Esophagus muscularis mucosa (tissue), 4 donors: ENCODE measurements at places on chromosomes 12 and 14. TPM values are rescaled to one million over a fixed set of nuclear protein-coding genes. Genes with fewer than 3 reads are reported as not detected.

GRCh38 chr12:53074283-53074998 lies 4.7 kb downstream of the SPRYD3 start:
- peak overlapping the region; percentile 86 for H3K27ac ChIP-seq
- DNase-seq = no peak
- peak overlapping the region; percentile 11 for H3K4me3 ChIP-seq
- no peaks in the 10 kb centered on the region for H3K27me3 ChIP-seq
- peaks cover 64% of the 10 kb centered on the region for H3K4me1 ChIP-seq

DNA sequence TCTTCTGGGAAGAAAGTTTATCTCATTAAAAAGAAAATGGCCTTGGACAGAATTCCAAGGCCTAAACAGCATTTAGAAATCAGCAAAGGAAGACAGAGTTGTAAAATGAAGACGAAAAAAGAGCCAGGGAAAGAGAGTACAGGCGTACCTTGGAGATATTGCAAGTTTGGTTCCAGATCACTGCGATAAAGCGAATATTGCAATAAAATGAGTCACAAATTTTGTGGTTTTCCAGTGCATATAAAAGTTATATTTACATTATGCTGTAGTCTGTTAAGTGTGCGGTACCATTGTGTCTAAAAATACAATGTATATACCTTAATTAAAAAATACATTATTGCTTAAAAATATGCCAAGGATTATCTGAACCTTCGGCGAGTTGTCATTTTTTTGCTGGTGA lies 9.0 kb downstream of the PCNX1 start:
- H3K4me3 ChIP-seq = no peak overlapping the region
- no peaks in the 10 kb centered on the region for H3K36me3 ChIP-seq
- peaks cover 59% of the 10 kb centered on the region for H3K4me1 ChIP-seq

DNA sequence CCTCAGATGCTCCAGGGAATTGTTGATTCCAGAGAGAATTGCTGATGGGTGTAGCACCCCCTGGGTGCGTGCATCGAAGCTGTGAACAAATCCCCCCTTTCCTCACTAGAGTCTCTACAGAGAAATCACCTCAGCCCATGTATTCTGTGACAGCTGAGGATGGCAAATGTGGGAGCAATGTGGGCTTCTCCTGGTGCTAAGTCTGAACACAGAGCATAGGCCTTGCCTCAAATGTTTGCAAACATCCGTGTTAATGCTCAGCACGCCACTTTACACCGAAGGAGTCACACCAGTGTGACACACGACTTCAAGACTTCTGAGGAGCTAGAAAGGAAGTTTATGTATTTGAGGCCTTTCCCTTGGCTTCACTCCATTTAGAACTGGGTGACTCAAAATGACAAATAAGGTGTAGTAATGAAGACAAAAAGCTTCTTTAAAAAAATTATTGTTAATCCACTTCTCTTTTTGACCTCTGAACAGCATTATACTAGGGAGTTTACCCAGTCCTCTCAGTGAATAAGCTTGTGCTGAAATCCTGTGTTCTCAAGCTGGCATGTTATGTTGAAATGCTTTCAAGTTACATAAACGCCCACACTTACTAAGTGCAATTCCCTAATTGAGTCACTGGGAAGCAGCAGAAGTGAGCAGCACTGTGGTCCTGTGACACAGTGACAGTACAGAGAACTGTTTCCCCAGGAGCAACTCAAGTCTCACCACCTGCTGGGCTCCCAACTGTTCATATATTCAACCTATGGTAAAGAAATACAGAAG lies 92.9 kb downstream of the FAR2 start:
- no peaks in the 10 kb centered on the region for H3K27me3 ChIP-seq
- no peak for DNase-seq
- no peaks in the 10 kb centered on the region for H3K36me3 ChIP-seq
- peaks cover 39% of the 10 kb centered on the region for H3K4me1 ChIP-seq
- H3K27ac ChIP-seq = peak overlapping the region; percentile 77

GRCh38 chr14:34067587-34067986 lies 116.7 kb upstream of the EGLN3 start:
- H3K27me3 ChIP-seq = no peaks in the 10 kb centered on the region
- no peaks in the 10 kb centered on the region for H3K36me3 ChIP-seq
- peak; percentile 77 for DNase-seq
- peak overlapping the region; percentile 39 for H3K27ac ChIP-seq
- peaks cover 23% of the 10 kb centered on the region for H3K4me1 ChIP-seq

DIO3 gene
- 0.99 TPM for total RNA-seq

DLK1 gene
- total RNA-seq = not detected
